ENCODE measurements at places on chromosomes 5 and 9.

GRCh38 chr9:120937127-120937526 is 10.5 kb upstream of the TRAF1 start:
- DNase-seq = no peak

DNA sequence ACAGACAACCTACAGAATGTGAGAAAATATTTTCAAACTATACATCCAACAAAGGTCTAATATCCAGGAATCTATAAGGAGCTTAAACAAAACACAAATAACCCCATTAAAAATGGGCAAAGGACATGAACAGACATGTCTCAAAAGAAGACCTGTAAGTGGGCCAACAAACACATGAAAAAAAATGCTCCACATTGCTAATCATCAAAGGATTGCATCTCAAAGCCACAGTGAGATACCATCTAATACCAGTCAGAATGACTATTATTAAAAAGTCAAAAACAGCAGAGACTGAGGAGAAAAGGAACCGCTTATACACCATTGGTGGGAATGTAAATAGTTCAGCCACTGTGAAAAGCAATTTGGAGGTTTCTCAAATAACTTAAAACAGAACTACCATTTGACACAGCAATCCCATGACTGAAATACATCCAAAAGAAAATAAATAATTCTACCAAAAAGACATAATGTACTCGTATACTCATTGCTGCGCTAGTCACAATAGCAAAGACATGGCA is 39.1 kb upstream of the C5orf63 start:
- no peak for DNase-seq

GRCh38 chr5:130992095-130992494 is 173.0 kb downstream of the HINT1 start:
- no peak for DNase-seq

- no peak for DNase-seq
These were observed 34.8 kb downstream of the HMGXB3 start for GRCh38 chr5:150035139-150035895.

- no peak for DNase-seq
These were observed 1.2 kb downstream of the ENTREP1 start for GRCh38 chr9:69326261-69326660.

DNA sequence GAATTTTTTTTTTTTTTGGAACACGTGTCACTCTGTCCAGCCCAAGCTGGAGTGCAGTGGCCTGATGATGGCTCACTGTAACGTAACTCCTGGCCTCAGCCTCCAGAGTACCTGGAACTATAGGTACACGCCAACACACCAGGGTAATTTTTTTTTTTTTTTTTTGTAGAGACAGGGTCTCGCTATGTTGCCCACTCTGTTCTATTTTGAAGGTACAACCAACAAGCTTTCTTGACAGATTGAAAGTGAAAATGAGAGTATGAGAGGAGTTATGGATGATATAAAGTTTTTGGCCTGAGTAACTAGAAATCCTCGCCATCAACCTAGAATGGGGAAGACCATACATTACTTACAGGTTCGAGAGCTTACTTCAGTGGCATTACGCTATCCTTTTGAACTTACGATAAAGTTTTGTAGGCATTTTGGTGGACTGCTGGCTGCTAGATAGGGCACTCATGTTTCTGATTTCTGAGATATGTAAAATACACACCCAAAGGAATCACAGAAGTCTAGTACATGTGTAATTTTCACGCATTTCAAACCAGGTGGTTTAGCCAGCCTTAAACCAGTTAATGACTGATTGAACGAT is 806 bp upstream of the CDC42SE2 start:
- no peak for DNase-seq

DNA sequence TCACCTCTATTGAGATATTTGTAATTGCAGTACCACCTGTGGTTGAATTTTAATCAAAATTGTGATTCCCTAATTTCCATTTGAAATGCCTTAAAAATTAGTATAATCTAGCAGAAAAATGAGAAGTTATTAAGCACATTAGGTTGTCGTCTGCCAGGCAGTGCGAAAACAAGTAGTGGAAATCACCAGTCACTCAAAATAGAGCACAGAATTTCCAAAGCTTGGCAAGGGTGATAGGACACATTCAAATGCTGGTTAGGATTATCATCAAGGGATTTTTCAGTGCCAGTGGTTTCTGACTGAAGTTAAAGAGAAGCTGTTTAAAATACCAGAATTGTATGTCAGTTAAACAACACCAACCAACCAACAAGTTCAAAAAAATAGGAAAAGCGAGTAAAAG is 97.8 kb downstream of the PLK2 start:
- DNase-seq = no peak

DNA sequence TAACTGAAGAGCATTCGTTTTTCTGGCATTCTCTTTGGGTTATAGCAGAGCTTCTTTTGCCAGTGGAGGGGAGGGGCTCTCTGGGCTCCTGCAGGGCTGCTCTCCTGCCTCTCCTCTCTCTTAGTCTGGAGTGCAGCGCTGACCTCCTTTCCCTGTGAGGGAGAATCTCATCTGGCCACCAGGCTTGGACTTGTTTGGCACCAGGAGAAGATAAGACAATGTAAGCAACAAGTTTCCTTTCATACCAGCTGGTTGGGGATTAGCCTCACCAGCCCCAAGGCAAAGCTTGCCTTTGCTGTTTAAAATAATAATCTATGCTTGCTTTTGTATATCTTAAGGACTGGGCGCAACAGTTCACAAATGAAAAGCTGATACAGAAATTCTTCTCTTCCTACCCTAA is 196.4 kb downstream of the TLE4 start:
- DNase-seq = no peak

GRCh38 chr9:120891245-120891883 is 14.4 kb upstream of the PHF19 start:
- no peak for DNase-seq

DNA sequence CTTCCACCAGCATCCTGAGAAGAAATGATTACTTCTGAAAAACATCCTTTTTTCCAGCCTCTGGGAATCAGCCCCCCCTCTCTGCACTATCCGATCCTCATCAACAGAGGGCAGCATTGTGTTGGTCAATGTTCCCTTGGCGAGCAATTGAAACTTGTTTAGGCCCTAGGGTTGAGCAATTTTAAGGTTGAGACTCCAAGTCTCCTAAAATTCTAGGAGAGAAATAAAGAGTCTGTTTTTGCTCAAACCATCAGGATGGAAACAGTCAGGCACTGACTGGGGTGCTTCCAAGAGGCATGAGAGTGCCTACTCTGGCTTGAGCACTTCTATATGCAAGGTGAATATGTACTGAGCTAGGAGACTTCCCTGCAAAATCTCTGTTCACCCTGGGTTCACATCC is 12.4 kb upstream of the CYFIP2 start:
- no peak for DNase-seq

DNA sequence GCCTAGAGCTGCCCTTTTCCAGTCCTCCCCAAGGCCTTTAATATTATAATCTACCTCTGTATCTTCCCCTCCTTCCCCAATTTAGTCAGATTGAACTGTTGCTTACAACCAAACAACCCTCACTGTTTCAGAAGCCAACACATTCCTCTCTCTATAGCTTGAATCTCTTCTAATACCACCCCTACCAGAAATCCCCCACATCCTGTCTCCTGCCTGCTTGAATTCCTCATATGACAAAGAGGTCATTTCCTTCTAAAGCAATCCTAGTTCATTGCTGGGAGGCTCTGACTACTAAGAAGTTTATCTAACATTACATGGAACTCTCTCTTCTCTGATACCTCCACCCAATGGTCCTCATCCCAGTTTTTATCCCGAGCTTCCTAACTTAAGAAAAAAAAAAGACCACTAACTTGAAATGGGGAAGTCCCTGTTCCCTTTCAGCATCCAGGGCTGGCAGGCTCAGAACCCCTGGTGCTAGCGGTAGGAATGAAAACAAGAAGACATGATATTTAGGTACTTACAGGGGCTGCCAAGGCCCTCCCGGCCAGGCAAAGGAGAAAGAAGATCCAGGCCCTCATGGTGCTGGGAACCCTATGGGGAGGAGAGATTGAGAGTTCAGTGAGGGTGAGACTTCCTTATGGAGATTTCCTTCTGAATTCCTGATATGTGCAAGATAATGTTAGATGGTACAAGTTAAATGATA is 11.0 kb downstream of the SPARC start:
- DNase-seq = no peak

DNA sequence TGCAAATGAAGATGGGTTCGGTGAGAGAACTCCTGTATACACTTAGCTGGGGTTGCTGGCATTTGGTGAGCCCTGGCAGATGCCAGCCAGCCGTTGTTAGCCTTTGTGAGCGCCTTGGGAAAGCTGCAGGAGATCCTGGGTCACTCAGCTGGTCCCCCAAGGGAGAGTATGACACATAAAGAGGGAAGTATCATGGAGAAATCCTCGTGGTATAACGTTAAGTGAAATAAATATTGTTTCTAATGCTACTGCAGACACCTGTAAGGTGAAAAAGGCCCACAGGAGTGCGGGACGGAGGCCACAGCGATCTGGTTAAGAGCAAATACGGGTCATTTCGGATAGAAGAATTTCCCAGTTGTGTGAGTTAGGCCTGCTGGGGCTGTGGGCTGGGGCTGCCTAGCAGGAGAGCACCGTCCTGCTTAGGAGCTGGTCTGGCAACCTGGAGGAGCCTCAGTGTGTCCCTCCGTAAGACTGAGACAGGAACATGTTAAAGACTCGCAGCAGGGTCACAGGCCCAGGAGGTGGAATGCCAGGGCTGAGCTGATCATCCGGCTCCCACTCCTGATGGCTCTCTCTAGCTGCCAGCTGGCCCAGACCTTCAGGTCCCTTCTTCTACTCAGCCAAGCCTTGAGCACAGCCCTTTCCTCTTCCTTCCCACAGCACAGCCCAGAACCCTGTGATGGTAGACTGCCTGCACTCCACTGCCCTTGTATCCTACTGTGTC is 4.9 kb downstream of the NKX2-5 start:
- no peak for DNase-seq

DNA sequence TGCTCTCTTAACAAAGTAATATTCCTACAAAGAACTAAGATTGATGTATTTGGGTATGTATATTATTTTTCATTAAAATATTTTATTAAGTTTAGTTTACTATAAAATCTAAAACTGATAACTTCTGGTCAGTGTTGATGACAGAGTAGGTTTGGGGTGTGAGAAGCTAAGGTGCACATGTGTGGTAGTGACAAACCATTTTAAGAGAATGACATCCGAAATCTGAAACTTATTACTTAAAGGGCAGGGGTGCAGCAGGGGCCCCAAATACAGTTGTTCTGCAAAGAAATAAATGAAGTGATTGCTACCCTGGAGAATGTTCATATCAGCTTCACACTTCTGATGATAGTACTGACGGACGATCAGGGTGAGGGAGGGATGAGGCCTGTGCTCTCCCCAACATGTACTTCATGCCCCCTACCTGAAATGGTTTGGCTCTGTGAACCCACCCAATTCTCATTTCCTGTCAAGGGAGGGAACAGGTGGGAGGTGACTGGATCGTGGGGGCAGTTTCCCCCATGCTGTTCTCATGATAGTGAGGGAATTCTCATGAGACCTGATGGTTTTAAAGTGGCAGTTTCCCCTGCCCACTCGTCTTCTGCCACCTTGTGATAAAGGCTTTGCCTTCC is 125.3 kb upstream of the RFX3 start:
- DNase-seq = no peak

GRCh38 chr9:95822583-95823431 is 52.7 kb upstream of the ERCC6L2 start:
- DNase-seq = no peak

GRCh38 chr5:153765987-153766386 is 272.7 kb downstream of the FAM114A2 start:
- no peak for DNase-seq

DNA sequence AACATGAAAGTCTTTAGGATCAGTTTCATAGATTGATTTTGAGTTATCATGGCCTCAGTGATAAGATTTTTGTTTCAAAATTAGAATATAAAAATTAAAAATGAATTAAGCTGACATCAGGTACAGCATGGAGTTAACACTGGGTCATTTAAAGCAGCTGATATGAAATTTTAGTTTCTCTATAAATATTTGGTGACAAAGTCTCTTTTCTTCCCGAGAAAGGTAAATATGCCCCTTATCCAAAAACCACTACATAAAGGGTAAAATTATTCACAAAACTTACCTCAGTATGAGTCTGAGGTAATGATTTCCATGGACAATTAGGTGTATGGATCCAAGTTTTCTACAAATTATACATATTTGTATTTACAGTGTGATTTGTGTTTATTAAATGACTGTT is 121.5 kb upstream of the PJA2 start:
- DNase-seq = no peak

- no peak for DNase-seq
These were observed 16.2 kb downstream of the PGGT1B start for GRCh38 chr5:115246361-115246991.

GRCh38 chr5:104016646-104017045 is 454.1 kb upstream of the NUDT12 start:
- no peak for DNase-seq

- no peak for DNase-seq
These were observed 149.5 kb upstream of the PTCH1 start for GRCh38 chr9:95666096-95666784.

- DNase-seq = no peak
These were observed 85.3 kb upstream of the STC2 start for GRCh38 chr5:173413471-173413982.

DNA sequence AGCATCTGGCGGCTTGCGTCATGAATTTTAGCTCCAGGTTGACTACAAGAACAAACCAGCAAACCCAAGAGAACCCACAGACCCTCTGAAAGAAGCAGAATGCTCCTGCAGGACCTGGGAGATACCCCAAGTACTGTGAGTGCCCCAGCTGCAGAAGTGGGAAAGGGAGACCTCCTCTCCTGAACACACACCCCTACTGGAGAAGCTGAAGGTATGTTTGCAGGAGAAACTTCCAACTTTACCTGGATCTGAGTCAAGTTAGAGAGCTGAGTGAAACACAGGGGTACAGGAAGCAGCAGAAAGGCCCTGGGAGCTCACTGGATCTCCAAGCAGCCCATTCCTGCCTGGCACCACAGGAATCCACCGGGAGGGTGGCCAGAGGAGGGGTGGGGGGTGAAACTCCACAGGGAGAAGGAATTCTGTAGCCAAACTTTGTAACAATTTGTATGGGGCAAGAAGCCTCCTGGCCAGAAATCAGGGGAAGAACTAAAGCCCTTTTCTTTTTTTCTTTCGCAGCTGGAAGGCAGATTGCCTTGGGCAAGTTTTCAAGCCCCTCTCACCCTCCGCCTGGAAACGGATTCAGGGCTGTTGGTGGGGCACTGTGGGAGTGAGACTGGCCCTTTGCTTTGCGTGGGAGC is 576.2 kb downstream of the BNC2 start:
- DNase-seq = no peak

- no peak for DNase-seq
These were observed 190.2 kb downstream of the CACNA1B start for GRCh38 chr9:138067613-138068367.
